ENCODE measurements at places on chromosomes 7 and 10.

- no peak for DNase-seq
Measured at GRCh38 chr7:106392144-106392543, 107.4 kb upstream of the NAMPT start.

- no peak for DNase-seq
Measured at GRCh38 chr10:8037941-8038894, 16.3 kb upstream of the GATA3 start.

- DNase-seq: peak; percentile 95
Measured at GRCh38 chr7:82624337-82624736, 180.8 kb upstream of the CACNA2D1 start.

GRCh38 chr7:43856996-43857395 is 12.3 kb downstream of the MRPS24 start:
- no peak for DNase-seq

GRCh38 chr10:35794703-35795102 is 152.6 kb upstream of the FZD8 start:
- no peak for DNase-seq

DNA sequence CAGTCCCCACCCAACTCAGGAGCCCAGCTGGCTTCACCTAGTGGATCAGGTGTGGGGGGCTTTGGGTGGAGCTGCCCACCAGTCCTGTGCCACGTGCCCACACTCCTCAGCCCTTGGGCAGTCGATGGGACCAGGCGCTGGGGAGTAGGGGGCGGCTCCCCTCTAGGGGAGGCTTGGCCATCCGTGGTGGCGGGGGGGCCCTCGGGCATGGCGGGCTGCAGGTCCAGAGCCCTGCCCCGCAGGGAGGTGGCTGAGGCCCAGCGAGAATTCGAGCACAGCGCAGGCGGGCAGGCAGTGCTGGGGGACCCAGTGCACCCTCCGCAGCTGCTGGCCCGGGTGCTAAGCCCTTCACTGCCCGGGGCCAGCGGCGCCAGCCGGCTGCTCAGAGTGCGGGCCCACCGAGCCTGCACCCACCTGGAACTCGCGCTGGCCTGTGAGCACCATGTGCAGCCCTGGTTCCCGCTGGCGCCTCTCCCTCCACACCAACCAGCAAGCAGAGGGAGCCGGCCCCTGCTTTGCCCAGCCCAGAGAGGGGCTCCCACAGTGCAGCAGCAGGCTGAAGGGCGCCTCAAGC is 29.3 kb downstream of the ASNS start:
- no peak for DNase-seq

DNA sequence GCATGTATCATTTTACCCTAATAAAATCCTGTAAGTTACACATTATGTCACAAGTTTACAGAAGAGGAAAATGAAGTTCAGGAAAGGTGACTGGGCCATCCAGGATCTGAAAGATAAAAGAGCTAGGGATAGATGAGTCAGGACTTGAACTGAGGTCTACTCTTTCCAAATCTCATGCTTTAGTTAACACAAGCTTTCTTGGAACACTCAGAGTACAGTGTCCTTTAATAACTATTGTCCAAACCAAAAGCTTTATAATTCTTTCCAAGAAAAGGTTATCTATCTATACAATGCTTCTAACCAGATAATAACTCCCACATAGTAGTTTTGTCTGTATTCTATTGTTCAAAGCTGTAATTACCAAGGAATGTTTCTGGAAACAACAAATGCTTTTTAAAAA is 164.6 kb downstream of the LRRN3 start:
- DNase-seq: no peak
